Esophagus squamous epithelium (tissue), 5 donors: ENCODE measurements at places on chromosomes 12 and 14. TPM values are rescaled to one million over a fixed set of nuclear protein-coding genes. Genes with fewer than 3 reads are reported as not detected.

Gene JAG2
- 20.7 TPM for total RNA-seq

Gene ALX1
- not detected for total RNA-seq

Gene IFI27L2
- 50.6 TPM for total RNA-seq

Gene RNASE4
- total RNA-seq = 4.2 TPM

Gene RNF212B
- not detected for total RNA-seq

Gene AVPR1A
- total RNA-seq = 1.1 TPM

Gene AGAP2
- 1.3 TPM for total RNA-seq

Gene P2RX2
- not detected for total RNA-seq

Gene DENND5B
- 0.38 TPM for total RNA-seq

Gene ZDHHC22
- total RNA-seq = not detected

Gene RBM23
- total RNA-seq = 67.5 TPM

Gene SDR9C7
- total RNA-seq = 26.0 TPM

Gene RPS6KA5
- total RNA-seq = 10.5 TPM

Gene REP15
- 1.6 TPM for total RNA-seq

Gene FBLN5
- 83.5 TPM for total RNA-seq

Gene STYK1
- total RNA-seq = 8.7 TPM

Gene NTF3
- total RNA-seq = 2.3 TPM

Gene TPPP2
- not detected for total RNA-seq

Gene TAS2R42
- not detected for total RNA-seq

Gene ST8SIA1
- total RNA-seq = 0.70 TPM

Gene HOXC4
- 1.5 TPM for total RNA-seq

Gene HSPB8
- 66.9 TPM for total RNA-seq

Gene PRIMA1
- 1.5 TPM for total RNA-seq

Gene SYNDIG1L
- total RNA-seq = 0.19 TPM

Gene CCER1
- not detected for total RNA-seq

Gene NEUROD4
- total RNA-seq = not detected

Gene SLC17A8
- not detected for total RNA-seq

Gene YAF2
- total RNA-seq = 11.0 TPM

Gene IAPP
- total RNA-seq = not detected

Gene FGF23
- not detected for total RNA-seq

Gene SMIM41
- 1.8 TPM for total RNA-seq

Gene PTGDR
- total RNA-seq = 0.57 TPM

Gene NEMF
- 36.4 TPM for total RNA-seq

Gene RPGRIP1
- total RNA-seq = not detected

Gene B4GALNT3
- 26.4 TPM for total RNA-seq

Gene C14orf39
- not detected for total RNA-seq

Gene STXBP6
- total RNA-seq = 1.7 TPM

Gene PLEKHG7
- total RNA-seq = not detected

Gene MGAT4C
- total RNA-seq = under 0.01 TPM

Gene FAM161B
- 1.2 TPM for total RNA-seq

Gene NGB
- not detected for total RNA-seq

Gene LRRK2
- 21.4 TPM for total RNA-seq

Gene GIT2
- 23.8 TPM for total RNA-seq

Gene BDKRB2
- total RNA-seq = 19.6 TPM

Gene TCTN2
- 3.2 TPM for total RNA-seq

Gene RNASE8
- total RNA-seq = not detected

Gene MOAP1
- 7.7 TPM for total RNA-seq

Gene GPR132
- total RNA-seq = 5.0 TPM

Gene A2ML1
- total RNA-seq = 1,497 TPM
